ENCODE measurements at places on chromosomes 5 and 9. TPM values are rescaled to one million over a fixed set of nuclear protein-coding genes. Genes with fewer than 3 reads are reported as not detected.

DNA sequence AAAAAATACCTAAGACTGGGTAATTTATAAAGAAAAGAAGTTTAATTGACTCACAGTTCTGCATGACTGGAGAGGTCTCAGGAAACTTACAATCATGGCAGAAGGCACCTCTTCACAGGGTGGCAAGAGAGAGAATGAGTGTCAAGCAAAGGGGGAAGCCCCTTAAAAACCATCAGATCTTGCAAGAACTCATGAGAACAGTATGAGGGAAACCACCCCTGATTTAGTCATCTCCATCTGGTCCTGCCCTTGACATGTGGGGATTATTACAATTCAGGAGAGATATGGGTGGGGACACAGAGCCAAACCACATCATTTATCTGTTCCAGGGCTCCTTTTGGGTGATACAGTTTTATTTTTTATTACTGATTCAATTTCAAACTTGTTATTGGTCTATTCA is 23.2 kb upstream of the ADAMTS16 start:
- H3K36me3 ChIP-seq: no peaks in the 10 kb centered on the region
- no peaks in the 10 kb centered on the region for H3K27me3 ChIP-seq
- no peak for DNase-seq
- no peak overlapping the region for H3K27ac ChIP-seq

- peaks cover 7% of the 10 kb centered on the region for H3K36me3 ChIP-seq
- H3K4me1 ChIP-seq: peaks cover 12% of the 10 kb centered on the region
- DNase-seq: no peak
- H3K27ac ChIP-seq: peak within 1 kb of the TSS; percentile 27
- peak within 1 kb of the TSS; percentile 58 for H3K4me3 ChIP-seq
Measured at GRCh38 chr9:111038331-111039230, at the start of gene LPAR1. LPAR1 (minus strand) TSS chr9:111038470; CDS start chr9:110972117, 66,353 bp downstream.

DNA sequence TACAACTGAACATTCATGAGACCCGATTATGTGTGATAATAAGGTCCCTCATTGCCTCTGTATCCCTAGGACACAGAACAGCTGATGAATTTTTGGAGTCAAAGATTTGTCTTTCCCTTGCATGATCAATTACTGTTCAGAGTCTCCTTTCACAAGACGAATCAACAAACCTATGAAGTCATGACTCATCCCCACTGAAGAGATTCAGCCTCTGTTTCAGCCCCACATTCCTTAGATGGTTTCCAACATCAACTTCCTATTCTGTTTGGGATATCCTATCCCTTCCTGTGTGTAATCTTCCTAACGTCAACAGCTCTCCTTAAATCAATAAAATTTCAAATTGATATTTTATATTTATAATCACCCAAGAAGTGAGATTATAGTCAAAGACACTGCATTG is 199.0 kb downstream of the DNAH5 start:
- no peak overlapping the region for H3K4me3 ChIP-seq
- H3K4me1 ChIP-seq: no peaks in the 10 kb centered on the region
- H3K36me3 ChIP-seq: no peaks in the 10 kb centered on the region
- no peak for DNase-seq
- H3K27ac ChIP-seq: no peak overlapping the region

DNA sequence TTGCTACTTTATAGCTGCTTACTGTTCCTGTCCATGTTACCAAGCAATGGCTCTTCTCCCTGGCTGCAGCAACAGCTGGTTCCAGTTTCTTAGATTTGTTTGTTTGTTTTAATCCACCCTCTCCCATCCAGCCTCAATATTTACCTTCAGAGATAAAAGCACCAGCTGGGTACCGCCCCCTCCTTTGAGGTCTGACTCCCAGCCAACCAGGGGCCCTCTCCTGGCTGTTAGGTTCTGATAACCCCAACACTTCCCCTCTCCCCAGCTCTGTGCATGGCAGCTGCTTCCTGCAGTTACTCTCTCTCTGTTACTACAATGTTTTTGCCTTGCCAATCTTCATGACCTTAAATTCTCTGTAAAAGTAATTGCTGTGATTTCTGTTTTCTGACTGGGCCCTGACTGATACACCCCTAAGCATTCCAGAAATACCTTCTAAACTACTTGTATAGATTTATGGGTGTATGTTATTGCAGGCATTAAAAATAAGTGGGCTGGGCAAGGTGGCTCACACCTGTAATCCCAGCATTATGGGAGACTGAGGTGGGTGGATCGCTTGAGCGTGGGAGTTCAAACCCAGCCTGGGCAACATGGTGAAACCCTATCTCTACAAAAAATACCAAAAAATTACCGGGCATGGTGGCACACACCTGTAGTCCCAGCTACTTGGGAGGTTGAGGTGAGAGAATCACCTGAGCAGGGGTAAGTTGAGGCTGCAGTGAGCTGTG is 2.6 kb upstream of the GCNT1 start:
- H3K27me3 ChIP-seq: no peaks in the 10 kb centered on the region
- H3K4me1 ChIP-seq: peaks cover 15% of the 10 kb centered on the region
- H3K4me3 ChIP-seq: no peak overlapping the region
- DNase-seq: no peak

Gene C1QTNF2
- total RNA-seq: not detected

GRCh38 chr5:125115195-125115525 is 368.7 kb upstream of the ZNF608 start:
- H3K27me3 ChIP-seq: peaks cover 5% of the 10 kb centered on the region
- H3K27ac ChIP-seq: no peak overlapping the region
- no peak for DNase-seq
- no peaks in the 10 kb centered on the region for H3K36me3 ChIP-seq
- no peaks in the 10 kb centered on the region for H3K4me1 ChIP-seq
- H3K4me3 ChIP-seq: no peak overlapping the region
